ENCODE measurements at places on chromosomes 2 and 18.

GRCh38 chr18:78900938-78901909, 78.4 kb upstream of the SALL3 start:
- no peak for DNase-seq

- no peak for DNase-seq
These were observed 153.1 kb downstream of the INO80D start for GRCh38 chr2:205932861-205933260.

- no peak for DNase-seq
These were observed 7.9 kb downstream of the TMEFF2 start for GRCh38 chr2:192186806-192187205.

DNA sequence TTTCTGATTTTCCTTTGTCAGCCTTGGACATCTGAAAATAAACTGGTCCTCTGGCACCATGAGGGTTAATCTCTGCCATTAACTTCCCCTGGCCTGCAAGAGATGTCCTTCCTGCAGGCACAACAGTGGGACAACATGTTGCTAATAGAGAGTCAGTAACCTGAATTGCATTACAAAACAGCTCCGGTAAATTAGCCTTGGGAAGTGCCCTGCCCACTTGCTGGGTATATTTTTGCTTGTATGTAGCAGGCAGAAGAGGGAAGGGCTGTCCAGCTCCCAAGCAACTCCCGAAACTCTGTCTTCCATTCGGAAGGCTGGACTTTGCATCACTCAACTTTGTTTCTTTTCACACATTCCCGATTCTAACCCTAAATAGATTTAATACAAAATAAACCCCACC, 104.4 kb upstream of the ATP8B1 start:
- no peak for DNase-seq

DNA sequence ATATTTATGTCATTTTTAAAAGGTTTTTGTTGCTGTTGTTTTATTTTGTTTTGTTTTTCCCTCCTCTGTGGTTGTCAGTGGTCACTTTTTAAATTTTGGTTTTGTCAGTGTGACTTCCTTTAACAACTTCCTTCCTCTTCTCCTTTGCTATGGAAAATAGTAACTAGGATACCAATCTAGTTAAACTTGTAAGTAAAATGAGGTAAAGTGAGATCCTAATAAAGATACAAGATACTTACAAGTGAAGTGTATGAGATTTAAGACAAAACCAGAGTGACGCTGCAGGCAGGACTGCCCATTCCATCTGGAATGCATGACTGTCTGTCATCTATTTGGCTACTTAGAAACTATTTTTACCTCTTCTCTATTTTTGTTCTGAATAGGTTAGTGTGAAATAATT, 30.6 kb upstream of the CREB1 start:
- no peak for DNase-seq

DNA sequence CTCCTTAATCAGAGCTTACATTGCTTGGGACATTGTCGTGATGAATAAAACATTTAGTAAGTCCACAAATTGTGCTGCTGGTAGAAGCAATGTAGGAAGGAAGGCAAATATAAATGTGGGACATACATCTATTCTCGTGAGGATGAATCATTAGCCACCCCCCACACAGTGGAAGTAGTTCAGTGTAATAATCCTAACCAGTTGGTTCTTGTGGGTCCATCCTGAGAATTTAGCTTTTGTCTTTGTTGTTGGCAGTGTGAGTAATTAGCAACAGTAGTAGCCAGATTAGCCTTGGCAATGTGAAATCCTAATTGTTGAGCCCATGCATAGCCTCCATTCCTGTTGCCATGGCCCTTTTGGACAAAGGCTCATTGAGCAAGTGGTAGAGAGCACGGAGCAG, 532.1 kb downstream of the FBXO15 start:
- DNase-seq, result peak; percentile 11

GRCh38 chr2:218816561-218817011, 15.0 kb downstream of the PRKAG3 start:
- no peak for DNase-seq

GRCh38 chr2:100799686-100800085, 20.3 kb upstream of the NPAS2 start:
- no peak for DNase-seq

DNA sequence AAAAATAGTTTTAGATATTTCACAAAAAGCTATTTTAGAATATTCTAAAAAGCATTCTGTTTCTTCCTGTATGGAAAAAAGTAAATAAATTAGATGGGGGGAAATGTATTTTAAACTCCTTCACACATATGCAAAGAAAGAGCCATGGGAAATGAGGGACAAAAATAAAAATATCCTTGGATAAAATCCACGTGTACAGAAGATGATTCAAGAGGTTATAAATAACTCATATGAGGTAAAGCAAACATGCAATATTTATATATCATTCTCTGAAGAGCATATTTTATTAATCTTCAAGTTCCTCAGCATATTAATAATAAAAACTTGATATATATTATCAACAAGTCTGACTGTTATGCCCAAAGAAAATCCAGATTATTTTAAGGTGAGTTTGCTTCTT, 8.8 kb upstream of the GFPT1 start:
- DNase-seq, result no peak

DNA sequence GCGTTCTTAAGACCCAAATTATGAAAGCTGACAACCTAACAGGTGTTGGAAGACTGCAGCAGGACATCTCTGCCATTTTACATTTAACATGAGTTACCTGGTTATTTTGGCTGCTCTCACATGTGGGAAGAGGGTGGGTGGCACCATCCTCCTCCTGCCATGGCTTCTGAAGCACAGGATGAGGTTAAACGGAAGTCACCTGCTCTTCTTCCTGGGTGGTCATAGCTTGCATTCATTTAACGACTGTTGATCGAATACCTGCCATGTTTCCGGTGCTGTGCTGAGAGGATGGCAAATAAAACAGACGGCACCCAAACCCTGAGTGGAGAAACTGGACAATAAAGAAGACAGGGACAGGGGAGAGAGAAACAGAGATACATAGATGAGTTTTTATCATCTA, 118.0 kb downstream of the RHBDD1 start:
- no peak for DNase-seq

DNA sequence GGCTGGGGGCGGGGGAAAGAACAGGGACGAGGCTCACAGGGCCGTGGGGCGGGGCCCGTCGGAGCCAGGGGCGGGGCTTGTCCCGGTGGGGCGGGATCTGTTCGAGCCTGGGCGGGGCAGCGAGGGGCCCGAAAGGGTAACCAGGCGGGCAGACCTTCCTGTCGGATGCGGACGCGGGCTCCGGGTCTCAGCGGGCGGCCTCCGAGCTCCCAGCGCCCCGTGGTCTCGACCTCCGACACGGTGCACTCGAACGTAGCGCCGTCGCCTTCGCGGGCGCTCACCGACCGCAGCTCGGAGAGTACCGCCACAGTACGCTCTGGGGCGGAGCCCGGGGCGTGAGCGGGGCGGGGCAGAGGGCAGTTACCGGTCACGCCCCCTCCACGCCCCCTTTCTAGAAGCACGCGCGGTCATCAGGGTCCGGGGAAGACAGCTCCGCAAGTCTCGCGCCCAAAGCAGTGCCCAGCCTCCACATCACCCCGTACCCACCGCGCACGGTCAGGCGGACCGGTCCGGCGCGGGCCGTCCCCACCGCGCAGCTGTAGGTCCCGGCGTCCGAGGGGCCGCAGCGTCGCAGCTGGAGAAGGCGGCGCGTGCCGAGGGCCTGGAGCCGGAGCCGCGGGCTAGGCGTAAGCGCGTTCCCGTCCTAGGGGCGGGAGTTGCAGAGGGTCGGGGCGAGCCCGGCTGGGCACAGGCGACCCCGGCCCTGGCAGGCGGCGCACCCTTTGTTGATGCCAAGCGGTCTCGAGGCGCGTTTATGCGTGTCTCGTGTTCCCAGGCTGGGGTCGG, 8.7 kb downstream of the TMEM198 start:
- peak; percentile 84 for DNase-seq

GRCh38 chr2:71620116-71620515, 166.8 kb downstream of the DYSF start:
- DNase-seq, result no peak

DNA sequence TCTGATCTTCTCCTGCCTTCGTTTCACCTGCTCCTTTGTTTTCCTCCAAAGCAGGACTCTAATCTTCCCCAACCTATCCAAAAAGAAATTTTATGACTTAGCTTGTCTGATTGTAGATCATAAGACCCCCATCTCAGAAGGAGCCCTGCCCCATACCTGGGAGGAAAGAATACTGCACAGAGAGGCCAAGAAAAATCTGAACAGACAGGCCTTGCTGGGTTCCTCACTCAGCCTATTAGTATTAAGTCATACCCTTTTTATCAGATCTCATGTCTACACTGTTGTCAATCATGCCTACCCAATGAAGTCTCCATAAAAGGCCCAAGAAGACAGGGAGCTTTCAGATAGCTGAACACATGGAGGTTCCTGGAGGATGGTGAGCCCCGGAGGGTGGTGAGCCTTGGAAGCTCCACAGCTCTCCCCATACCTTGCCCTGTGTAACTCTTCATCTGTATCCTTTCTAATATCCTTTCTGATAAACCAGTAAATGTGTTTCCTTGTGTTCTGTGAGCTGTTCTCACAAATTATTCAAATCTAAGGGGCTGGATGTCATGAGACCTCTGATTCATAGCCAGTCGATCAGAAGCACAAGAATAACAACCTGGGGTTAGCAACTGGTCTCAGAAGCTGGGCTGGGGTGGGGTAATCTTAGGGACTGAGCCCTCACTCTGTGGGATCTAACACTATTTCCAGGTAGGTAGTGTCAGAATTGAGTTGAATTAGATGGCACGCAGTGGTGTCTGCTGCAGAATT, 108.8 kb downstream of the SPOPL start:
- no peak for DNase-seq

- no peak for DNase-seq
These were observed 2.7 kb downstream of the CFAP65 start for GRCh38 chr2:219038600-219038999.

GRCh38 chr2:21254170-21254965, 130.6 kb downstream of the TDRD15 start:
- DNase-seq, result no peak

DNA sequence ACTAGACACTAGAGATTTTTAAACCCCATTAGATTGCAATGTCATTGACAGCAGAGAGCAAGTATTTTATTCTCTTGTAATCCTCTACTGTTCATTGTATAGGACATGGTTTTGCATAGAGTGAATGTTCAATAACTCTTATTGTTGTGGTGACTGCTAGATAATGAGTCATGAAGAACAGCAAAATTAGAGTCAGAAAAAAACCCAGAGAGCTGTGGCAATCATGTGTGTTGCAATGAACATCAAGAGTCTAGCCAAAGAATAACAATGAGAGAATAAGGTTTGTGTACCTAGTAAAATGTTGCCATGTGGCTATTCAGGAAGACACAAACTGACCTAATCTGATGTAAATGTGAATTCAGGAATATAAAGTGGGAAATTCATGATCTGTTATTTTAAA, 684.0 kb downstream of the DSC3 start:
- peak; percentile 5 for DNase-seq

- DNase-seq, result no peak
These were observed 189.1 kb downstream of the GBX2 start for GRCh38 chr2:235979037-235979436.

- no peak for DNase-seq
These were observed 97.0 kb upstream of the REG3G start for GRCh38 chr2:78928502-78928901.

DNA sequence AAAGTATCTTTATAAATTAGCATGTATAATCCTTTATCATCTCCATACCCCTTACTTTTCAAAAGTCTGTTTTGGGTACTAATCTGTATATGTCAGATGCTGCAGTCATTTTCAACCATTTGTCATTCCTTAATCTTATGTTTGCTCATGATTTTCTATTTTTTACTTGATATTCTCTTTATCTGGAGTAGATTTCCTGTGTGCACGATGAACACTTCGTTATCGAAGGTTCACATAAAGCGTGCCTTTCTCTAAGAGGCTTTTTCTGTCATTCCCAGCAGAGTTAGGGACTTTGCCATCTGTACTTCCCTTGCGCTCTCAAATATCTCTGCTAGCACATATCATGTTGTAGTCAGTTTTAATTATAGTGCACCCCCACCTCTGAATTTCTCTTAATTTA, 123.2 kb downstream of the BIRC6 start:
- DNase-seq, result no peak

DNA sequence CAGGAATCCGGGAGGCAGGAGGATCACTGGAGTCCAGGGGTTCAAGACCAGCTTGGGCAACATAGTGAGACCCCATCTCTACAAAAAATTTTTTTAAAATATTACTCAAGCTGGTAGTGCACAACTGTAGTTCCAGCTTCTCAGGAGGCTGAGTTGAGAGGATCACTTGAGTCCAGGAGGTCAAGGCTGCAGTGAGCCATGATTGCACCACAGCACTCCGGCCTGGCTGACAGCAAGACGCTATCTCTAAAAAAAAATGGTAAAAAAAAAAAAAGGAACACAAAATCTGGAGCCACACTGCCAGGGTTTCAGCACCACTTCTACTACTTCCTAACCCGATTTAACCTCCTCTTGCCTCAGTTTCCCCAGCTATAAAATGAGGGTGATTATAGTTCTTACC, 57.0 kb downstream of the STEAP3 start:
- DNase-seq, result no peak

- no peak for DNase-seq
These were observed 8.1 kb downstream of the TDRD15 start for GRCh38 chr2:21131861-21132260.

DNA sequence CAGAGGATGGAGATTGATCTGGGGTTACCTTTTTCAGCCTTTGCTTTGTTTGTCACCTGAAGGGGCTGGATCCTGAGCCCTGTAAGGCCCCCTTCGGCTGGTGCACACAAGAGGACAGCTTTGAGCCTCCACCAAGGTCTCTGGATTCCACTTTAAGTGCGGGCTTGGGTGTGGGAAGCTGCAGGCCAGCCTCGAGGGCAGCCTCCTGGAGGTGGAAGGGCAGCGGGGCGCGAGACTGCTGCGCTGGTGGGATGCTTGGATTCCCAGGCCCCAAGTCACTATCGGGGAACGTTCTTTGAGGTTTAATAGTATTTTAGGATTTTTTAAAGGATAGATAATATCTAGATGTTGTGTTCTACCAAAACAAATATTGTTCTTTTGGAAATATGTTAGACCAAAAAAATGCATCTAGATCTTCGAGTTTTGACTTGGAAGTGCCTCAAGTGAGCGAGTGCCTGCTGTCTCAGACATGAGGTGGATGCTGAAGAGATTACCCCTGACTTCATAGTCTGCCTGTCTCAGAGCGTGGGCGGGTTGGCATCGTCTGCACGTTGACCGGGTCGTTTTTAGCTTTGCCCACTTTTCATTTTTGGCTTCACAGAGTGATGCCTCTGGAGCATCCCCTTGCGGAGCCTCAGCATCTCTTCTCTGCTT, 113.8 kb downstream of the AGAP1 start:
- DNase-seq, result peak; percentile 45

GRCh38 chr2:120716641-120717585, 18.8 kb upstream of the GLI2 start:
- DNase-seq, result no peak

- DNase-seq, result peak; percentile 17
These were observed 823 bp downstream of the PARD3B start for GRCh38 chr2:204545861-204546735.

GRCh38 chr18:61992285-61992684, 99.5 kb upstream of the RNF152 start:
- DNase-seq, result peak; percentile 90

GRCh38 chr2:146048141-146048540, 1528.2 kb upstream of the ZEB2 start:
- no peak for DNase-seq

- no peak for DNase-seq
These were observed 70.8 kb downstream of the DHRS9 start for GRCh38 chr2:169139993-169140767.

GRCh38 chr2:19787134-19787533, 114.6 kb downstream of the TTC32 start:
- DNase-seq, result no peak

GRCh38 chr2:41932241-41933045, 115.4 kb upstream of the PKDCC start:
- DNase-seq, result peak; percentile 88

GRCh38 chr2:234355021-234355720, 141.7 kb downstream of the ARL4C start:
- no peak for DNase-seq
